CD4-positive, alpha-beta T cell treated with Interleukin-6 for 4 hours (primary cell): ENCODE measurements at places on chromosomes 12 and 14.

DNA sequence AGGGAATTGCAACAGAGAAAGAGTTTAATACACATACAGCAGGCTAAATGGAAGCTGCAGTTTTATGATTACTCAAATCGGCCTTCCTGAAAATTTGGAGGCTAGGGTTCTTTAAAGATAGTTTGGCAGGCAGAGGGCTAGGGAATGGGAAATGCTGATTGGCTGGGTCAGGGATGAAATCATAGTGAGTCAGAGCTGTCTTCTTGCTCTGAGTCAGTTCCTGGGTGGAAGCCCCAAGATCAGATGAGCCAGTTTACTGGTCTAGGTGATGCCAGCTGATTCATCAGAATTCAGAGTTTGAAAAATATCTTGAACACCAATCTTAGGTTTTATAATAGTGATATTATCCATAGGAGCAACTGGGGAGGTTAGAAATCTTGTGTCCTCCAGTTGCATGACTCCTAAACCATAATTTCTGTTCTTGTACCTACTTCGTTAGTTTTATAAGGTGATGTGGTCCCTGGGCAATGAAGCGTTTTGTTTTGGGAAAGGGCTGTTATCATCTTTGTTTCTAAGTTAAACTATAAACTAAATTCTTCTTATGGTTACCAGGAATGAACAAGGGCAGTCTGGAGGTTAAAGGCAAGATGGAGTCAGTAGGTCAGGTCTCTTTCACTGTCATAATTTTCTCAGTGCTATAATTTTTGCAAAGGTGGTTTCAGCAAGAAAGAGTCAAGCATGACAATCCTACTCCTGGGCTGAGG, 257.8 kb upstream of the CCDC196 start:
- no peak for DNase-seq

- peak; percentile 23 for DNase-seq
These were observed 4.1 kb downstream of the CD163L1 start for GRCh38 chr12:7439579-7440505.

GRCh38 chr14:102593061-102593824, 794 bp downstream of the RCOR1 start:
- DNase-seq = peak; percentile 67

- no peak for DNase-seq
These were observed 65.5 kb downstream of the SH2B3 start for GRCh38 chr12:111471236-111471635.

DNA sequence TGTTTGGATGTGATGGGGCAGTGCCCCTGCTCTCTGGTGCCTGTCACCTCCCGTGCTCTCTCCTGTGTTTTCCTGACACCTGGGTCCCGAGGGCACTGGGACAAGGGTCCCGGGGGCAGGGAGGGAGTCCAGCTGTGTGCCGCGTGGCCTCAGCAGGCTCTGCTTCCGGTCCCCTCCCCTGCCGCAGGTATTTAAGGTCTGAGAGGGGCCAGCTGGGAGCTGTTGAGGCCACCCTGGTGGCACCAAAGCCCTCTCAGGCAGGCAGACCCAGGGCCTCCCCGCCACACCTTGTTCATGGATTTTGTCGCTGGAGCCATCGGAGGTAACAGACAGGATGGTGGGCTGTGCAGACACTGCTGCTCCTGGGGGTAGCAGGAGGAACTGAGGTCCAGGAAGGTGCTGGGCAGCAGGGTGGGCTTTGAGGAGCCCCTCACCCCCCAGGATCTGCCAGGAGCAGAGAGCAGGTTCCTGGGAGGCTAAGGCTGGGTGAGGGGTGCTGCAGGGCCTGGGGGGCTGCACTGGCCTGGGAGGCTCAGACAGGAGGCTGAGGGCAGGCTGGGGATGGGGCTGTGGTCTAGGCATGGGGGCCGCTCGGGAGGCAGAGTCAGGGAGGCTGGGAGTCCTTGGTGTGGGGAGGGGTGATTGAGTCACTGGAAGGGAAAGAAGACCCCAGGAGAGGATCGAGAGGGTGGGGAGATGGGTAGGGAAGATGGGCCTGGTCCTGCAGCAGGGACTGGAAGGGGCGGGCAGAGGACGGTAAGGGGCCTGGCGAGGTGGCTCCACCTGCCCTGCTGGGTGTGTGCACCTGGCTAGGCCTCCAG, at the start of gene SLC25A47:
Gene SLC25A47 (plus strand): TSS at position 219 of the 821 bp plus-strand sequence. CDS start 76 bp downstream, at position 295.
- no peak for DNase-seq
